DMS153 (cell line): ENCODE measurements at places on chromosomes 6 and 20.

- DNase-seq = no peak
Measured at GRCh38 chr20:48210111-48211027, 425.1 kb upstream of the SULF2 start.

- DNase-seq = no peak
Measured at GRCh38 chr6:170135821-170136471, 154.9 kb downstream of the DLL1 start.

- no peak for DNase-seq
Measured at GRCh38 chr6:6592826-6593475, 4.4 kb downstream of the LY86 start.

- DNase-seq = no peak
Measured at GRCh38 chr6:169146521-169146920, 107.1 kb downstream of the THBS2 start.

- DNase-seq = no peak
Measured at GRCh38 chr6:43986177-43986825, 141.0 kb downstream of the MRPL14 start.

DNA sequence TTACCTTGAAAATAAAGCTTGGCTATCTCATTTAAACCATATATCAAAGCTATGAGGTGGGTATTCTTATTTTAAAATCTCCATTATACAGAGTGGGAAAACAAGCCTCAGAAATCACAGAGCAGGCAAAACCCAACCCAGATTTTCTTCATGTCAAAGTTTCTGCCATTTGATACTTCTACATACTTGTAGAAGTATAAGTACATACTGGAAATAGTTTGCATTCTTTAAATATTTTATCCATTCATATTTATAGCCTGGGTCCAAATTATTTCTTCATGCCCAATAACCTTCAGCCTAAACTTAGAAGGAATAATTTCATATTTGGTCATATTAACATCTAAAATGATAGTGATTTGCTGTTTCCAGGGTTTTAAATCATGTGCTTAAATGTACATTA is 61.8 kb downstream of the MLIP start:
- DNase-seq = no peak

DNA sequence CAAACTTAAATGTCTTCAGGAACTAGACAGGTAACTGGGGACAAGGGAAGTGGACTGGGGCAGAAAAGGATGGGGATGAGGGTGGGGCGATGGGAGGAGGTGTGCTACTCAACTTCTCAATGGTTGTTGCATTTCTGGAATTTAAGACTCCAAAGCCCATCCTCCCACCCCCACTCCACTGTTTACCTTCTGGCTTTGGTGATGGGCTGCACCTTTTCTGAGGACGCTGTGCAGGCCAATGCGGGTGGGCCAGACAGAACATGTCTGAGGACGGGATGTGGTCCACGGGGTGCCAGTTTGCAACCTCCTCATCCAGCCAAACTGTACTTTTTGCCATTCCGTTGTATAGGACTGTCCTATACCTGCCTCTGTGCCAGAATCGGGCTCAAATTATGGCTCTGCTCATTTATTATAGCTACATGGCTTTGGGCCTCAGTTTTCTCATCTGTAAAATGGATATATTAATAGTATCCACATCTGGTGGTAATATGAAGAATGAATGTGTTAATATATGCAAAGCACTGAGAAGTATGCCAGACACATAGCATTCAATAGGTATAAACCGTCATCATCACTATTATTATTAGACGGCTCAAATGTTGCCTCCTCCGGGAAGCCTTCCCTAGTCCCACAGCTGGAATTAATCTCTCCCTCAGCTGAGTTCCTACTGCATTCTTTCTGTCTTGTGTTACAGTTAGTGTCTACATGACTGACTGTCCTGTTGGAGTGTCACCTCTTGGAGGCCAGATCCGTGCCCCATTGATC is 31.0 kb upstream of the VEGFA start:
- no peak for DNase-seq

GRCh38 chr6:144438103-144438502 is 153.0 kb downstream of the UTRN start:
- no peak for DNase-seq
